Left renal cortex interstitium (tissue), 4 donors: ENCODE measurements at places on chromosomes 12 and 14. TPM values are rescaled to one million over a fixed set of nuclear protein-coding genes. Genes with fewer than 3 reads are reported as not detected.

The GRIN2B gene
- 1.3 TPM for polyA plus RNA-seq

The RTL1 gene
- 0.08 TPM for polyA plus RNA-seq

The GUCY2C gene
- polyA plus RNA-seq, result 0.51 TPM

The SMIM41 gene
- polyA plus RNA-seq, result 0.70 TPM
